ENCODE measurements at places on chromosomes 5 and 9.

DNA sequence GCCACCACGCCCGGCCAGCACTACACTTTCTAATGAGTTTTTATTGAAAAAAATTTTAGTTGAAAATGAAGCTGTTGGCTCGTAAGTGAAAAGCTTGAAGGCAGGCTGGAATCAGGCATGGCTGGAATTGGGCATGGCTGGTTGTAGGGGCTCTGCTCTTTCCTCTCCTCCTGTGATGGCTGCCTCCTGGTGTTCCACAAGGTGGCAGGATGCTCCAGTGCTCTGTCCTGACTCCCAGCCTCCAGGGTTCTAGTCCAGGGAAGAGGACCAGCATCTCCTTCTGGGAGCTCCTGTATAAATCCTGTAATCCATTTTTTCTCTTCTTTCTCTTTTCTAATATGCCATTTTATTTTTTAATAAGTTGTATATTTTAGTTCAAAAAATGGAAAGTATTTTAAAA lies 57.2 kb upstream of the DHFR start:
- DNase-seq, result no peak

GRCh38 chr5:143076377-143076776 lies 306.2 kb downstream of the ARHGAP26 start:
- DNase-seq, result no peak

DNA sequence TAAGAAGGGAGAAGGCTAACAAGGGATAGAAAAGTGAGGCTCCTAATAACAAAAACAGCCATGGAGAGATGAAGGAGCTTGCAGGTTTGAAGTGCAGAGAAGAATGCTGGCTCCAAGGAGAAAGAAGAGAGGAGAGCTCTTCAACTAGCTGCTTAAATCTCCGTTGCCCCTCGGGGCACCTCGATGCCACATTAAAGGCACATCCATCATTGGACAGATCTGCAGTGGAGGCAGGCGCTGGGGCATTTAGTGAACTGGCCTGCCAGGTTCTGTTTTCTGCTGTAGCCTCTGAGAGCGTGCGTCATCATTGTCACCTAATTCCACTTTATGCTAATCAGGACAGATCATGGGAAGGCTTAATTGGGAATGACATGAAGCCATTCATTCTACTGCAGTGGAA lies 1426.2 kb upstream of the WWC1 start:
- no peak for DNase-seq

GRCh38 chr5:22911019-22911418 lies 57.9 kb upstream of the CDH12 start:
- no peak for DNase-seq

GRCh38 chr5:91885291-91886265 lies 502.5 kb upstream of the ARRDC3 start:
- no peak for DNase-seq

- no peak for DNase-seq
Measured at GRCh38 chr9:127890053-127890452, 9.3 kb downstream of the ST6GALNAC6 start.

- no peak for DNase-seq
Measured at GRCh38 chr5:91562922-91563321, 179.8 kb upstream of the ARRDC3 start.

- no peak for DNase-seq
Measured at GRCh38 chr5:1223278-1223670, 1.9 kb upstream of the SLC6A18 start.

GRCh38 chr5:153276151-153276550 lies 214.3 kb upstream of the GRIA1 start:
- DNase-seq, result no peak

- no peak for DNase-seq
Measured at GRCh38 chr5:41575110-41575779, 64.8 kb upstream of the PLCXD3 start.

DNA sequence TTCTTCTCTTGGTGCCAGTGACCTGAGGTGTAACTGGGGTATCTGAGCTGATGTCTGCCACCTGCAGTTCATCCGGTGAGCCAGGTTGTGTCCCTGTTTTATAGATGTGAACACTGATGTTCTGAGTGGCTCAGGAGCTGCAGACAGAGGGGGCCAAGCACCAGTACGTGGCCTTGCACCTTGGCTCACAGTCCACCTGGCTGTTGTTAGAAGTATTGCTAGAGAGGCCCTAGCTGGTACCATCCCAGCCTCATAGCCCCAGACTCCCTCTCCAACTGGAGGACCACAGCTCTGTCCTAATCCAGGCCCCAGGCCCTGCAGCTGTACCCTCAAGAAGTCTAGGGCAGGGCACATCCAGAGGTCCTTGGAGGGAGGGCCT lies 16.2 kb downstream of the PHF2 start:
- no peak for DNase-seq

GRCh38 chr5:43193181-43193893 lies 1.3 kb downstream of the NIM1K start:
- DNase-seq, result no peak

DNA sequence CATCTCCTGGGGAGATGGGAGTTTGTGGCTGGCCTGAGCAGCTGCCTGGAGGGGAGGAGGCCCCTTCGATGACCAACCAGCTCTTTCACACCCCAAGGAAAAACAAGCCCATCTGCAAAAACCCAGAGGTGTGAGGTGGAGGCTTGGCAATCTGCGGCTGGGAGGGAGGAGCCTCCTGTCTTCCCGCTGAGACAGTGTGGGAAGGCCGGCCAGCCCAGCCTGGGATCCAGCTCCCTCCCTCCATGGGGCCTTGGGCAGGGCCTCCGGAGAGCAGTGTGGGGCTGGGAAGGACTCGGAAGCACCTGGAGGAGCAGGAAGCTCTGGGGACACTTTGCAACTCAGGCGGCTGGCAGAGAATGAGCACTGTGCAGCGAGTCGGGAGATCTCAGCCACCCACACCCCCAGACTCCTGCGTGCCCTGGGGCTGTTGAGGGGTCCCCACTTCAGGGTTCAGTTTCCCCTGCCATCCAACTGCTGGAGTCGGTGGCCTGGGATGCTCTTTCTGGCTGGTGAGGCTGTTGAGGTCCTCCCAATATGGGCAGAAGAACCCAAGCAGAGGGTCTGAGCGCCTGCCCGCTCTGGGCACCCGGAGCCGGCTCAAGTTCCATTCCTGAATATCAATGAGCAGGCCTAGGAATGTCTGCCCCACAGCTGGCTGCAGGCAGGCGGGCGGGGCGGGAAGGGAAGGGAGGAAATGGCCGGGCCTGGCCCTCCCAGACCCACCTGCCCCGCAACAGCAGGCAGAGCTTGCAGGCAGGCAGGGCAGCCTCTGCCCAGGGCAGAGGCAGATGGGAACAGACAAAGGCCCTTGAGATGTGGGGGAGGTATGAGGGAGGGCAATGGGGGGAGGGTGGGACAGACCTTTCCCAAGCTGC lies 101.1 kb downstream of the FGF18 start:
- no peak for DNase-seq

DNA sequence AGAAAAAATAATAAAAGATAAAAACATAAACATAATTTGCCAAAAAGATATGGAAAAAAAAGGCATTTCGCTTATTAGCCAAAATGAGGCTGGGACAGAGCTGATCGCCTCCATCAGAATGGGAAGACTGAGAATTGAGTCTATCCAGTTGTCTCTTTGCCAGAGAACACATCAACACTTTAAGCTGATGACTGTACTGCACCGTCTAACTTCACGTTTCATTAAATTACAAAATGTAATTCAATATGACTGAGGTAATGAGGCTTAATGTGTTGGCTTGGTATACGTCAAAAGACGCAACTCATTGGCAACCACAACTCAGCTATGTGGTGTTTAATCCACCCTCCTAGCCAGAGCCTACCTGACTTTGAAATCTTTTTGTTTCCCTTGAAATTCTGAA lies 462.7 kb upstream of the CD180 start:
- DNase-seq, result no peak

DNA sequence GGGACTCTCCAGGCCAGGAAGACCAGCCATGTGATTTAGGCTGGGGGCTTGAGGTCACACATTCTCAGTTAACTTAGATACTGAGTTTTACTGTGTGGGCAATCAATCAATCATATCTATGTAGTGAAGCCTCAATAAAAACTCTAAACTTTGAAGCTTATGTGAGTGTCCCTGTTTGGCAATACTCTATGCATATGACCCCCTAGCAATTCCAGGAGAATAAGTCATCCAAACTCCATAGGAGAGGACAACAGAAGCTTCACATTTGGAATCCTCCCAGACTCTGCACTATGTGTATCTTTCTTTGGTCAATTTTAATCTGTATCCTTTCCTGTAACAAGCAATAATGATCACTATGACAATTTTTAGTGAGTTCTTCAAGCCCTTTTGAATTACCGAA lies 216.8 kb upstream of the RGMB start:
- DNase-seq, result no peak

- no peak for DNase-seq
Measured at GRCh38 chr5:100772006-100772405, 131.1 kb downstream of the ST8SIA4 start.

DNA sequence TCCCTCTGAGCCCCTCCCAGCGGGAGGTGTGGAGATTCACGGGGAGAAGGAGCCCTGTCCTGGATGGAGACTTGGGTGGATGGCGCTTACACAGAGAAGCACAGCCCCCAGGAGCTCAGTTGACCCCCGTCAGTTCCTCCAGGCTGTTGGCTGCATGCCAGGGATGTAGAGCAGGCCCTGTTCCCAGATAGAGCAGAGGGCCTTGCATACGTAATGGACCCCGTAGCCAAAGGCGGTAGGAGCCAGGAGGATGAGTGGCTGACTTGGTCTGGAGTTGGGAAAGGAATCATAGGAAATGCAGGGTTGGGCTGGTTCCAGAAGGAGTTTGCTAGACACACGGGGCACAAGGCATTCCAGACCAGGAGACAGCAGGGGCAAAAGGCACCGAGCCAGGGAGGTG lies 2.5 kb downstream of the PMPCA start:
- no peak for DNase-seq

DNA sequence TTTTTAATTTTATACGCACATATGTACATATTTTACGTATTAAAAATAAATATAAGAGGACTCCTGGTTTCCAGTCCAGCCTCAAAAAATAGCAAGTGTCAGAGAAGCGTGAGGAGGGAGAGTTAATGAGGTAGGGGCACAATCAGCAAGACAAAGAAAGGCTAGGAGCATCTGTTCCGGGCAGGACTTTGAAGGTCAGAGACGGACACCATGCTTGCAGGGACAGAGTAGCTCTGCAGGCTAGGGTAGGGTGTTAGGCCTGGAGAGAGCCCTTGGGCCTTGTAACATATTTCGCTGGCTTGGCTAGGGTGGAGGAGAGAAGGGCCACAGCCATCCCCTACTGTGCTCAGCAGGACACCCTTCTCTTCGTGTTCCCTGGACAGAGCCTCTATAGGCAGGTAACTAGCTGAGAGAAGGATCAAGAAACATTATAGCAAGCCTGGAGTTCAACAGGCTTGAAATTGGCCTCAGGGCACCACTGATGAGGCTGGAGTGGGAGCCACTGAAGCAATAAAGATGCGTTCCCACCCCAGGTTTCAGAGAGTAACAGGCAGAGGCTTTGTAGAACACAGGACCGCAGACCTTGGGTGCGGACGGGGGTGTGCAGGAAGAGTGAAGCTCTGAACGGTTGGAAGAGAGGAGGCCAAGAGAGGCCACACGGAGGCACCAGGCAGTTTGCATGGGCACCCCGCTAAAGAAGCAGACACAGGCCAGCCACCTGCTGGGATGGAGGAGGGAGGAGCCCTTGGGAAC lies 9.7 kb upstream of the IPPK start:
- no peak for DNase-seq

All from stimulated activated CD8-positive, alpha-beta memory T cell treated with anti-CD3 and anti-CD28 coated beads, Interleukin-7, amount 100 ng/mL, for 48 hours (primary cell).